ENCODE measurements at places on chromosomes 13 and 19. TPM values are rescaled to one million over a fixed set of nuclear protein-coding genes. Genes with fewer than 3 reads are reported as not detected.

The SPRYD7 gene
- polyA plus RNA-seq = 12.3 TPM

The SIGLEC5 gene
- polyA plus RNA-seq = 0.31 TPM

The ZNF583 gene
- polyA plus RNA-seq = 10.6 TPM

The TMED1 gene
- polyA plus RNA-seq = 37.0 TPM

The ZNF154 gene
- 27.8 TPM for polyA plus RNA-seq

The CYSLTR2 gene
- 0.54 TPM for polyA plus RNA-seq

GRCh38 chr19:50880241-50880640 is 7.0 kb downstream of the KLK2 start:
- DNase-seq = no peak

DNA sequence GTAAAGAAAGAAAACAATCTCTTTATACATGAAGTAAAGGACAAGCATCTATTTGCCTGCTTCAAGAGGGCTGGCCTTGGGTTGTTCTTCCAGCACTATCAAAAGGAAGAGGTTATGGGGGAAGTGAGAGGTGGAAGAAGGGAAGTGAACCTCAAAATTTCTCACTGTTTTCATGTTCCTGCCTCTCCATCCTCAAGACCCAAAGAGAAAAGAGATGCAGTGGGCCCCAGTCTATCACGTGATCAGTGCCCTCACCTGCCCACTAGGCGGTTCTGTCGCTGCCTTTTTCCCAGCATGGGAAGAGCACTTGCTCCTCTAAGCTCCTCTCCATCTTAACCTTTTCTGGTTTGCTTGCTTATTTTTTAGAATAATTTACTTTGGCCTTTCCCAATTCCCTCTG is 6.2 kb upstream of the USP12 start:
- DNase-seq = no peak

DNA sequence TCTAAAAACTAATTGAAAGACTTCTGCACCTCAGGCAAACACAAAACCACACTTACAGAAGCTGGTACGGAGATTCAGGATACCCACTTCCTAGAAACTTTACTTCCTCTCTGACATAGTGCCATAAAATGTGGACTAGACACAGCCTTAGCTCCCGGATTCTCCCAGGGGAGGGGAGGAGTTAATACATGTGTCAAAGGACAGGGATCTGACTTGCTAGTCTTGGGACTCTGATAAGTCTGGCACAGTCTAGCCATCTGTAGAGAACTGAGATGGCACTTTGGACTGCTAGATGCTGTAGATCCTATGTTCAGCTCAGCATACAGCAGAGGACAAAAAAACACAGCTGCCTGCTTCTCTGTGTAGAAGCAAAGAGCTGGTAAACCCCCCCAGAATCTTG is 769.8 kb upstream of the MIR17HG start:
- no peak for DNase-seq

- no peak for DNase-seq
Observed at GRCh38 chr13:98488736-98489135, 88.2 kb downstream of the STK24 start.

GRCh38 chr19:49344505-49345423 is 9.6 kb downstream of the CD37 start:
- no peak for DNase-seq

GRCh38 chr19:2180881-2181632 is 17.3 kb downstream of the DOT1L start:
- DNase-seq = no peak

DNA sequence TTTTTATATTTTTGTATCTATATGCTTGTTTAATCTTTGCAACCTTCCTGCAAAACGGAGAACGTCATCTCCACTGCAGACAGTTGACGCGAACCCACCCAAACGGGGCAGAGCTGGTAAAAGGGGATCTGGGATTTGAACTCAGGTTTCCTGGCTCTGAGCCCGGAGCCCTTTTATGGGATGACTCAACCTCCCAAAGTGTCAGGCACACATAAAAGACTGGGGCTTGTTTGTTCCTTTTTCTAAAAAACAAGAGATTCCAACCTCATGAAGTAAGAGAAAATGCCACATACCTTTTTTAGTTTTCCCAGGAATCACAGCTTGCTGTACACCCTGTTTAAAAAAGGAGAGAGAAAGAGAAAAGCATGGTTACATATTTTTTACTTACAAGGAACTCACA is 78.9 kb downstream of the GADD45B start:
- no peak for DNase-seq

- no peak for DNase-seq
Observed at GRCh38 chr13:111640006-111640405, 319.6 kb downstream of the TEX29 start.

GRCh38 chr13:91351123-91351522 is 3.6 kb downstream of the MIR17HG start:
- no peak for DNase-seq

DNA sequence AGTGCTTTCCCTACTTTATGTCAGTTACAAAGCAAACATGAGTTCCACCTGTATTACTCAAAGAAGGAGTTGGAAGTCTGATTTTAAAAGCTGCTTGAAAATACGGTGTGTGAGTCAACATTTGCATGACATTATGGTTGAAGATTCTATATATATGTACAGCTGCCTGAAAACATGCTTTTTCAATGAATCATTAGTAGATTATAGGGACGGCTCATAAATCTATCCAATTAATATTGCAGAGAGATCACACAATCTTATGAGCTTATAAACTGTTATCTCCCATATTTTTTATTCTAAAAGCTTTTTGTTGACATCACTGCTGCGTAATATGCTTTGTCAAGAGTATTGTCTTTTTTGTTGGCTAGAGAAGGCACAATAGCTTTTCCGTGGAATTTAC is 873.8 kb downstream of the SLITRK6 start:
- DNase-seq = no peak

DNA sequence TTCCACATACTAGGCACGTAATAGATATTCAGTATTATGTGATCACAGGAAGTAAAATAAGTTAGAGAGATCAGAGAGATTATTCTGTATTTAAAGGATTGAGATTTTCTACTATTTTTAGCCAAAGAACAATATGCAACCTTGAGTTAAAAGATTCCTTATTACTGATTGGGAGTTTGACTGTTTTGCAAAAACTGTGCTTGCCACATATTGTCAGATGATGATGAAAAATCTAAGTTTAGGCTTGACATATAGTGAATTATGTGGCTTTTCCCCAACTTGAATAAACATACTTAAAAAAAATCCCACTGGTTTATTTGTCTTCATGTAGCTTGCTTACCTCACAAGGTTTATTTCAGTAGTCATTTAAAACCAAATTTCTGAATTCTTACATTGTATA is 194.4 kb downstream of the KCNRG start:
- no peak for DNase-seq

DNA sequence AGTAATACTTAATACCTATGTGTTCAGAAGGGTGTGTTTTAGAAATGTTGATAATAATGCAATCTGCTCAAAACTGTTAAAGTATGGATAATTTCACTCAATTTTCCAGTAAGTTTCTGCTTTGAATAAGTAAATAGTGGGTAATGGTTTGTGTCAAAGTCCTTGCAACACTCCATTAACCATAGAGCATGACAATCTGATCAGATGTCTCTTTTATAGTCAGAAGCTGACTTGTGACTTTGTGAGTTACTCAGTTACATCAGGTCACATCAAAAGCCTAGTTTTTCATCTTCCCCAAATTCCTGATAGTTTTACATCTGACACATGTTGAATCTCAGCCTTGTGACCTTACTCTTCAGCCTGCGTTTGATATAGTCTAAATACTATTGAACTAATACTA is 338.0 kb downstream of the EFNB2 start:
- DNase-seq = no peak

DNA sequence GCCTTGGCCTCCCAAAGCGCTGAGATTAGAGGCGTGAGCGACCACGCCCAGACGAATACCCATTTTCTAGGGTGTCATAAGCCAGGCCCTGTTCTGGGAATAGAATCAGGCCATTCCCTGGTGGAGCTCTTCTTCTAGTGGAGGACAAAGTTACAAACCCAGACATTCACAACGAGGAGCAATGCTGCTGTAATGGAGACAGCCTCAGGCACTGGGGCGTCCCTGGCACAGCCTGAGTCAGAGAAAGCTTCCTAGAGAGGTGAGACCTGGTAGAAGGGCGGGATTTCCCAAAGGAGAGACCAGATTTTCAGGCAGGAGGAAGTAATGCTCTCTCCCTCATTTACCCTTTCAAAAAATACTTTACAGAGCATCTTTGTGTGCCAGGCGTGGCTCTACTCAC is 12.7 kb downstream of the PRKCG start:
- no peak for DNase-seq

- DNase-seq = no peak
Observed at GRCh38 chr19:5302396-5302795, 38.2 kb downstream of the PTPRS start.

DNA sequence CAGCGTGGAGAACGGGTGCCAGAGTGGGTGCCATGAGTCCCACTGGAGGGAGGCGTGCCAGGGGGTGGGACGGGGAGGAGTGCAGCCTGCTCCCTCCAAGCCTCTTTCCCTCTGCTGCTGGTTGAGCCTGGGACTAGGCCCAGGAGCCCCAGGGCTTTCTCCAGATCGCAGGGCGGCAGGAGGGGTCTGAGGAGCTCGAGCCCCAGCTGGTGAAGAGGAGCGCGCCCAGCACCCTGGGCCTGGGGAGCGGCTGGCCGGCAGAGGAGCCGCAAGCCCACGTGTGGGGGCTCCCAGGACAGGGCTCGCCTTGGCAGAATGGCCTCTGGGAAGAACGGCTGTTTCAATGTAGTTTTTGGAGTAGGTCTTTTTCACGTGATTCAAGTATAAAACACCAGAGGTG is 12.2 kb upstream of the DCUN1D2 start:
- no peak for DNase-seq

DNA sequence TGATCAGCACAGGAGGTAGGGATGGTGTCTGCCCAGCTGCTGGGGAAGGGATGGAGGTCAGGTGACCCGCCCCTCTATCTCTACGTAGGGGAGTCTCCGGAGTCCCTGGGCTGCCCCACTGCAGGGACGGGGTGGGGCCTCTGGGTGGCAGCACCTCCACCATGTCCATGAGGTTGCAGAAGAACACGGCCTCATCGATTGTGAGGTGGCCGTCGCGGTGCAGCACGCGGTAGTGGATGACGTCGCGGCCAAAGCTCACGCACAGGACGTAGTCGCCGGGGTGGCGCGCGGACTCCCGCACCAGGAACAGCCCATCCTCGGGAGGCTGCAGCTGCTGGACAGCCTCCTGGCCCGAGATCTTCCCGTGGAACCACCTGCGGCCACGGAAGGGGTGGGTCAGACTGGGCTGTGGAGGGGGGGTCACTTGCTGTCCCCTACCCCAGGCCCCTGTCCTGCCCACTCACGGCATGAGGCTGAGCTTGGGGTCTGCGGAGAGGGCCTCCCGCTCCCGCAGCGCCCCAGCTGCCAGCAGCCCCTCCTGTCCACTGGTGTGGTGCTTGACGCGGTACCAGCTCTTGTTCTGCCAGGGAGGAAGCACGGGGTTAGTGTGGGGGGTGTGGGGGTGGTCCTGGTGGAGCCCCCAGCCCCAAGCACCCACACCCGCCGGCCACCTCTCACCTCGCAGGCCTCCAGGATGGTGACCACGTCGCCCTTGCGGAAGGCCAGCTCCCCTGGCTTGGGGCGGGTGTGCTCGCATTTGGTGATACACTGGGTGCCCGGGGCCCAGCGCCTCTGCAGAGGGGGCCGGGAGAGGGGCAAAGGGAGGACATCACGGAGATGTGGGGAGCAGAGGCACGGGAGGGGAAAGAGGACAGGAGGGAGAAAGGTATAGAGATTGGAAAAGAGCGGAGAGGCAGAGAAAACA is 2.3 kb downstream of the MATK start:
- DNase-seq = no peak

- DNase-seq = no peak
Observed at GRCh38 chr13:59363947-59364346, 799.8 kb downstream of the DIAPH3 start.

Data from right lung (tissue), 10 donors.